HL-60 (cell line): ENCODE measurements at places on chromosomes 3 and 15.

DNA sequence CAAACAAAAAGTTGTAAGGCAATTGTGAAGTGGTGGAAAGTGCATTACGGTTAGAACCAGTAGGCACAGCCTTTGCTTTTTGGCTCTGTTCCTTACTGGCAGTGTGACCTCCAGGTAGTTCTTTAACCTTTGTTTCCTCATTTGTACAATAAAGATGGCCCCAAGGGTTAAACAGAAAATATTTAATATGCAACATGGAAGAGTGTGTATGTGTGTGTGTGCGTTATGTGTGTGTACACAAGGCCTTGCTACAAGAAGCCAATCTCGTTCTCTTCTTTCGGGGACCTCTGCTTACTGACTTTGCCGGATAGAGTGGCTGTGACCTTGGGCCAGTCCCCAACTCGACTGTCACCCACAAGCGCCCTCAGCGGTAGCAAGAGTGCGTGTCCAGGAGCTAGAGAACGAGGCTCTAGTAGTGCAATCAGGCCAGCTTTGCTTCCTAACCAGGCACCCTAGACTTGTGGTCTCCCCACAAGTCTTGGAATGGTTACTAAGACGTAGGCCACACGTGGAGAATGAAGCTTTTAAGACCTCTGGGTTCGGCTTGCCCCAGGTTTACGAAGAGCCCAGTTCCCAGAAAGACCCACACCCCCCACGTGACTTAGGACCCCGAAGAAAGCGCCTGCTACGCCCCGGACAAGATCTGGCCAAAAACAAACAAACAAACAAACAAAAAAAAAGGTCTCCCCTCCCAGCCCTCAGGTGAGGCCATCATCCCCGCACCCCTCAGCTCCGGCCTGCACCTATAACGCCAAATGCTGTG is 593 bp downstream of the CIAO2A start:
- peak; percentile 67 for DNase-seq

DNA sequence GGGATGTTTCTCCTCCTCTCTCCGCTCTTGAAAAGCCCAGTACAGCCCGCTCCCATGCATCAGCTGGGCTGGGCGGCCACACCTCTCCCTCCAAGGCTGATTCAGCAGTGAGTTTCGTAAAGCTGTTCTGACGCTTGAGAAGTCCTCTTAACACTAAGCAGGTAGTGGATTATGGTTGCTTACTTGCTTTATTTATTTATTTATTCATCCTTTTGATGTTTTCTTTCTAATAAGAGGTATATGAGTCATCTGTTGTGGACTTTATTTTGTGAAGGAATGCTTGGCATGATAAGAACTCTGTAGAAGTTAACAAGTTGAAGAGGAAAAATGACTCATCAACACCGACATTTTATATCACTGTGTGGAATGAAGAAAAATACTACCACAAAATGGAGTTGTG is 285.0 kb downstream of the SQOR start:
- no peak for DNase-seq

GRCh38 chr3:81876826-81877225 is 115.4 kb upstream of the GBE1 start:
- no peak for DNase-seq

- DNase-seq = no peak
Measured at GRCh38 chr15:51190424-51191068, 95.8 kb upstream of the TNFAIP8L3 start.

DNA sequence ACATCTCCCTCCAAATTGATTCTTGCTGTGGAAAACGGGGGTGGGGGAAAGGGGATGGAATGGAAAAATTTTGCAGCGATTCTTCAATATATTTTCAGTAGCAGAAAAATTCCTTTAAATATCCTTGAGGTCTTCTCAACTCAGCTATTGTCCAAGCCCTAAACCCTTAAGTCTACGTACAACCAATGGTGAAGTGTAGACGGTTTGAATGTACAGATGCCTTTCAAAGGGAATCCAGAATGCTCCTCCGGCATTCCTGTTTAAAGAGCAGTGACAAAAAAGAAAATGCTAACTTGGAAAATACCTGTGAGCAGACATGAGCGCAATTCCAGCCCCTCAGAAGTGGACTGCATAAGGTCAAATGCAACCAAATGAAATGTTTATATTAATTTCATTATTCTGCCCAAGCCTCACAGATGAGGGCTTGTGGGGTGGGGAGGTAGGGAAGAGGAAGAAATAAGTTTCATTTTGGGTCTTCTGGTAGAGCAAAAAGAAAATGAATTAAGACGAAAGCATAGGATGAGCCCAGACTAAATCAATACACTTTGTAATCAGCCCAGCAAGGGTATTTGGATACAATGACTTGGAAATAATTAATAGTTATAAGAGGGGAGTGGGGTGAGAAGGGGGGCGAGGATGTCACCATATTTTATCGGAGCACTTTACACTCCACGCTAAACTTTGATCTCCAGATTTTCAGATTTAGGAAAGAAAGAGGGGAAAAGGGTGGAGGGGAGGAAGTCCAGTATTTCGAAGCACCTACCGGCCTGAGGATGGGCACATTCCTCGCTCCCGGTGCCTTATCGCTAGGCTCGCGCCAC is 2.7 kb downstream of the FOXP1 start:
- no peak for DNase-seq

DNA sequence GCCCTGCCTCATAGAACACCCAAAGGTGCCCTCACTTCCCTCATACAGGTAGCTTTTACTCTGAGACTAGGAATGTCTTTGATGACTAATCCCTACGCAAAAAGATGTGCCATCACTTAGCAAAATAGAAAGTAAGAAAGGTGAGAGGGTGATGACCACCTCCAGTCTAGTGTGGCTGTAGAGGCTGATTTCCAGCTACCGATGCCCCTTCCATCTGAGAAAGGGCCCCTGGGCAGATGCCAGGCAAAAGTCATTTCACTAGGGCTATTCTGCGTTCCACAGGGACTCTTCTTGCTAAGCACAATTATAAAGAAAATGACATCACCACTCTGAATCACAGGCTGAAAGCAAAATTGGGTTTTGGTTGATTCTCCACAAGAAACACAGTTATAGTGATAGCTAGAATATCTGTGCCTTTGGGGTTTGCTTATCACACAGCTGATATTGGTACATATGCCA is 77.4 kb downstream of the RBPMS2 start:
- no peak for DNase-seq

GRCh38 chr3:142602619-142603385 is 6.6 kb downstream of the PLS1 start:
- DNase-seq = no peak

DNA sequence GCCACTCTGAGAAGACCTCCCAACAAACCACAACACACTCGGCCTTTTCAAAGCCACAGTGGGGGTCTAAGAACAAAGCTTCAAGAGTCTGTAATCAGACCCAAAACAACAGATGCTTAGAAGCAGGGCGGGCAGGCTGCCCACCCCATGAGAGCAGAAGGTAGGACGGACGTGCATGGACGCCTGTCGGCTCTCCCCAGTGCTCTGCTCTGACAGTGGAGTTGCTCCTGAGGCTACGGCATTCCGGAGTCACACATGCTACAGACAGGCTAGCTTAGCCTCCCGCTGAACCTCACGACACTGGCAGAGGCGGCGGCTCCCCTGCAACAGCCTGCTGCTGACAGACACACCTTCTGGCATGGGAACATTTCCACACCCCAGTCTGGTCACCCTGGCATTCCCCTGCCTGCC is 33.5 kb downstream of the SLCO2A1 start:
- DNase-seq = no peak

- no peak for DNase-seq
Measured at GRCh38 chr15:50098545-50098944, 20.5 kb downstream of the ATP8B4 start.

GRCh38 chr3:52321481-52321880 is 5.4 kb downstream of the DNAH1 start:
- DNase-seq = no peak

GRCh38 chr15:52710050-52710707 is 31.0 kb upstream of the ATOSA start:
- no peak for DNase-seq

GRCh38 chr3:32048487-32049182 is 57.8 kb upstream of the GPD1L start:
- DNase-seq = no peak
